ENCODE measurements at places on chromosomes 3 and 15.

DNA sequence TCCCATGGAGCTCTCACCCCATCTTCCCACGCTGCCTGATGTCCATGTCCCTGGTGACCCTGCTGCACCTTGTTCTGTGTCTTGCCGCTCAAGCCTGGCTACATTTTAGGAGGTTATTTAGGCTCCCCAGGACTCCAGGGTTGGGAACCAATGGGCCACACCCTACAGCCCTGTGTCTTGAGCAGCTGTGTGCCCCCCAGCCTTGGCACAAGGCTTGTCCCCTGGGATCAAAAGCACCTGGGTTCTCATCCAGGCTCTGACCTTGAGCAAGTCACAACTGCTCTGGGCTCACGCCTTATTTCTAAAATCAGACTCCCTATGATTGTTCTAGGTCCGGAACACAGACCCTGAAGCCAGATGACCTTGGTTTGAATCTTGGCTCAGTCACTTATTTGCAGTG lies 14.1 kb downstream of the SPSB4 start:
- DNase-seq = no peak

- no peak for DNase-seq
Measured at GRCh38 chr3:117706037-117706436, 996.5 kb downstream of the TUSC7 start.

- no peak for DNase-seq
Measured at GRCh38 chr15:31367730-31368344, 41.2 kb downstream of the KLF13 start.

DNA sequence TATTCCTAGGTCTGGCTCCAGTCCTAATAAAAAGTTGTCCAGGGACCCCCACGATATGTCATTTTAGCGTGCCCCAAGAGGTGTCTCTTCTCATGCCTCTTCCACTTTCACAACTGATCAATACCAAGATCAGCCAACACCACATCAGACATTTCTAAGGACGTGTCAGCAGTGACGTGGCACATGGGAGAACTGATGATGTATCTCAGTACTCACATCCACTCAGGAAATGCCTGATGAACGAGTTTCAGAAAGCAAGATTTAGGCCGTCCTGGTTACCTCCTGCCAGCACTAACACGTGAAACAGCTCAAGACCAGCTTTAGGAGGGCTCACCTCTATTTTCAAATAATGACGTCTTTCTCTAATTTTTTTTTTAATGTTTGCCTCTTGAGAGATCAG lies 19.6 kb downstream of the VGLL4 start:
- no peak for DNase-seq

- no peak for DNase-seq
Measured at GRCh38 chr3:56806407-56806806, 4.7 kb upstream of the ARHGEF3 start.

DNA sequence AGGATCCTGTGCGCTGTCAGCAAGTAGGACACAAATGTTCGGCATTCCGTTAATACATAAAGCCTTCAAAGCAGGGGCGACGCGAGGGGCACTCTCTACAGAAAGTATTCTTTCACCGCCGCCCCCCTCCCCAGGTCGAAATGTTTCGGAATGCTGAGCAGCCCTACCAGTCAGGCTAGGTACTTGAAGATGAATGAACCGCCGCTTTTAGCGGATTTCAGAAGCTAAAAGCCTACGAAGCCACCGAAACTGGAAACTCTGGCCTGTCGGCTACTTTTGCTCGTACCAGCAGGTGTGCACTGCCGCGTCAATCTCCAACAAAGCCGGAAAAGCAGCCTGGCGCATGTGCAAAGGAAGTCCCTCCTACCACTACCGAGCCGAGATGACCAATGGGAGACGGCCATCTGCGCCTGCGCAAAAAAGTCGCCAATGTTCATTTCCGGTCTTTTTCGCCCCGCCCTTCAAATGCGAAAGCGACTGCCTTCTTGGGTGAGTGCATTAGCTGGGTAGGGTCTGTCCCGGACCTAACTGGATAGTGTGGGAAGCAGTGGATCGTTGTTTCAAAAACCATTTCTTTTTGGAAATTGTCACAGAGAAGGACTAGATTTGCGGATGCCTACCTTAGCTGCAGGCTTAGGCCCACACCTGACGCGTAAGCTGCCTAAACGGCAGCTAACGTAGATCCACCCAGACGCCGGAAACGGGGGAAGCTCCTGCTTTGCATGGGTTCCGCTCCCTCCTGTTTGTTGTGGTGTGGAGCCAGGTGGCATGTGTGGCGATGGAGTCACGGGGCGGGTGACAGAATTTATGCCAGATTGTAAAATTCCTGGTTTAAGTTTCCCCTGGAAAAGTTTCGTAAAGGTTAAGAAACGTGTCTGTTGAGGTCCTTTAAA lies at the start of gene WDR5B:
TSS of gene WDR5B (minus strand) at position 301 of the 893 bp plus-strand sequence. CDS start 534 bp downstream, outside the sequence.
- DNase-seq = no peak

All from activated naive CD4-positive, alpha-beta T cell (primary cell).